Activated CD8-positive, alpha-beta memory T cell treated with anti-CD3 and anti-CD28 coated beads, Interleukin-2, amount 10 ng/mL, durations not matched to agents 7 days and 5 days (primary cell): ENCODE measurements at places on chromosomes 6 and 20. TPM values are rescaled to one million over a fixed set of nuclear protein-coding genes. Genes with fewer than 3 reads are reported as not detected.

DNA sequence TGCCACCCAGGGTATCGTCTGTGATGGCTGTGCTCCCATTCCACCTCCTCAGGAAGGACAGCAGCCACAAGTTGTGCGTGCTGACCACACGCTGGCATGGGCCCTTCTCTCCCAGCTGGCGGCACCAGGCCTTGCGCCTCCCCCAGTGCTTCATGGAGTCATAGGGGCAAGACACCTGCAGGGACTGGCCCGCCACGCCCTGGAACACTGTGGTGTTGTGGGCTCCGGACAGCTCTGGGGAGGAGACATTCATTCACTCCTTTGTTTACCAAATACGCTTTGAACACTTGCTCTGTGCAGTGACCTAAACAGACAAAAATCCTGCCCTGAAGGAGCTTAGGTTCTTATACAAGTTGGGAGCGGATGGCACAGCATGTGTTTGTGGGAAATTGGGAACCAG lies 1.5 kb downstream of the TREM2 start:
- DNase-seq, result no peak

DNA sequence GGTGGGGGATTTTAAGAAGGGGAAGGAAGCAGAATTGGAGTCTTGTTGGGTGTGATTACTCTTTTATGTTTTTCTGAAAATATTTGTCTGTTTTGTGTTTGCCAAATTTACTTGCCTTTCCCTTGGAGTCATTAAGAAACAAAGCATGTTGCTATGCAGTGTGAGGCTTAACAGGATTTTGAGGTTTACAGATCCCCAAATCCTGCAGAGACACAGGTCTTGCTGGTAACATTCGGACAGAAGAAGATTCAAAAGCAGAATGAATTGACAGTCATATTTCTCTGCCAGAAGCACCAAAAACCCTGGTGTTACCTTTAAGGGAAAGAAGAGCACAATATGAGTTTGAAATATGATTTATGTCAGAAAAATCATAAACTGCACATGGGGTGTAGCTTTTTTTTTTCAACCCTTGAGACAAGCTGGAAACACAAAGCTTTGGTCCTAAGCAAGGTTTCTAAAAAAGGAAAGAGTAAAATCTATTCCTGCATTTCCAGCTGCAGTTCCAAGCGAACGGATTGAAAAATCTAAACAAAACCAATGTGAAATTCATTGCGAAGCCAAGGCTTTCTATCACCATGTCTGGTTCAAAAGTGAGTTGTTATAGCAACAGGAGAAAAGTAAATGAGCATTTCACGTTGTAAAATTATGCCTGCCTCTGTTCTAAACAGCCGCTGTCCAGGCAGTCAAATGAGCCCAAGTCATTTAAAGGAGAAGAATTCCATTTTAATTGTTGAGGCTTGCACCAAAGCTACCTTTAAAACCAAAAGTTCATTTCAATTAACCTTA lies 358.9 kb upstream of the SASH1 start:
- no peak for DNase-seq

DNA sequence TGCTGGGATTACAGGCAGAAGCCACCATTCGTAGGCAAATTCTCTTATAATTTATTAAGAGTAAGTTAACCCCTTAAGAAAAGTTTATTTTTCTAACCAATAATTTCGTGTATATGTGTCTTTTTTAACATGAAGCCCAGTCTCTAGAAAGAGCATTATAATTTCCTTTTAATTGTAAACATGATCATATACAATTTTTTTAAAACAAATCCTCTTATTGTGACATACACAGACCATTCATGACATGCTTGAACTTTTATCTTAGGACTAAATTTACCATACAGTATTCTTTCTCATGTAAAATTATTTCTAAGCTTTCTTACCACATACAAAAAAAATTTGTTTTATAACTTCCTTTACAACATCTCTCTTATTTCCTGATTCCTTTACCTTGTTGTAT lies 6.7 kb downstream of the ACOT13 start:
- DNase-seq, result no peak

The SLA2 gene
- 109 TPM for total RNA-seq

The ABCC10 gene
- 59.6 TPM for total RNA-seq

The EGFL8 gene
- total RNA-seq, result 11.4 TPM
